ENCODE measurements at places on chromosomes 6 and 20.

DNA sequence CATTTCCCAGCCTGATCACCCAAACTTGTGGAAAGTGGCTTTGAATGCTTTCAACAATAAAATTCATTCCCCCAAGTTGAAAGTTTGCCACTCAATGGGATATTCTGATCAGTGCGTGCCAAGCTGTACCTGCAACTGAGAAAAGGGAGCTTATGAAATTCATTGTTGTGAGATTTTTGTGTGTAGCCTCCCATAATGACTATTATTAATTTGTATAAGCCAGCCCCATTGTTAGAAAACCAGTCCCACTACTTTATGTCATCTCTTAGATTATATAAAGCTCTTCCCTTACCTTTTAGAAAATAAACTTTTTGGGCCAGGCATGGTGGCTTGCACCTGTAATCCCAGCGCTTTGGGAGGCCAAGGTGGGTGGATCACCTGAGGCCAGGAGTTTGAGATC is 15.9 kb downstream of the IL20RA start:
- no peak for DNase-seq

- DNase-seq, result no peak
Measured at GRCh38 chr6:44668391-44668930, 281.0 kb downstream of the CDC5L start.

DNA sequence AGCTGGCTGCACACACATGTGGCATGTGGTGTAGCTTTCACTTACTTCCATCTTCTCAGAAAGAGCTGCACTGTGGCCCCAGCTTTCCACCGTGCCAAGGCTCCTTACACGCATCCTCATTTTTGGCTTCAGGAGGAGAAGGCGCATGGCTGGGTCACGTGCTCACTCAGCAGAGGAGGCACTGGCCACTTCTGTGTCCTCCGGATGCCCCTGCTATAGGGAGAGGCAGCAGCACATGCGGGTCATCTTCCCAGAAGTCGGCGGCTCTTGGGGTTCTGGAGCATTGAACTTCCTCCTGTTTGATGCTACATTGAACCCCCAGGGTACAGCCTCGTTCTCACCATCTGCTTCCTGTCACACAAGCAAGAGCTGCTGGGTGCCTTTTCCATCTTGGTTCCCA is 111.3 kb downstream of the FAM120B start:
- DNase-seq, result no peak

DNA sequence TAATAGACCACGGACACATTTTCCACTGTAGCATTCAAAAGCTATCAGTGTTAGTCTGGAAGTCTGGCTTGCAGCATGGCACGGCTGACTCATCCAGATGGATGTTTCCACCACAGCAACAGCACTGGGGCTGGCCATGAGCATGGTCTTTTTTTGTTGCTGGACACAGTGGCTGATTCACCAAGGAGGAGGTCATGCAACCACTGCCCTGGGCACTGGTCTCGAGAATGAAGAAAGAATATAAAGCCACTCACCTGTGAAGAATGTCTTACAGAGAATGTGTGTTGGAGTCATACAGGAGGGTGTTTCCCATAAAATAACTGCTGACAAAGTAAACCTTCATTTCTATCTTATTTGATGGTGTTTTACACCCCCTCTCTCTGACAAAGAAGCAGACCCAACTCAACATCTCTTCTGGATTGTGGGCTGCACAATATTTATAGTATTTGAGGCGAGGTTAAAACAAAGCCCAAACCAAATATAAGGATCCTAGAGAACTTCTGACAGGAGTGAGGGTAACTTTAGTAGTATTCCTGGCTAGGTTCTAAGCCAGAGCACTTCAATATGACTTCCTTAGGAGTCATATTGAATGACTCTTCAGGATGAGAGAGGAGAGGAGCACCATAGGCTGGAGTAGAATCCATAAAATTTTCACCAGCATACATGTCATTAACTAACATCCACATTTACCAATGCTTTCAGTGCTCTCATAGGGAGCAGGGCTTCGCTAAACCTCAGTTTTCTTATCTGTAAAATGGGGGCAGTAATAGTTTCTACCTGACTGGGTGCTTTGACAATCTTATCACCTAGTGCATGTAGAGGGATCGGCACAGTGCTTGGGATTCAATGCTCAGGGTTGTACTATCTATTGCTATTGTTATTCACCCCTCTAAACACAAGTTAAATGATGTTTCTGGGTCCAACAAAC is 121.4 kb downstream of the KIF13A start:
- DNase-seq, result no peak

- DNase-seq, result no peak
Measured at GRCh38 chr20:51570739-51571459, 28.4 kb upstream of the NFATC2 start.

GRCh38 chr6:43758617-43759050 is 11.4 kb upstream of the VEGFA start:
- DNase-seq, result no peak

GRCh38 chr20:63011798-63012197 is 5.0 kb upstream of the BHLHE23 start:
- no peak for DNase-seq

GRCh38 chr20:61556673-61557072 is 304.6 kb downstream of the CDH4 start:
- no peak for DNase-seq

- DNase-seq, result no peak
Measured at GRCh38 chr20:46400253-46400652, 6.2 kb downstream of the ELMO2 start.

DNA sequence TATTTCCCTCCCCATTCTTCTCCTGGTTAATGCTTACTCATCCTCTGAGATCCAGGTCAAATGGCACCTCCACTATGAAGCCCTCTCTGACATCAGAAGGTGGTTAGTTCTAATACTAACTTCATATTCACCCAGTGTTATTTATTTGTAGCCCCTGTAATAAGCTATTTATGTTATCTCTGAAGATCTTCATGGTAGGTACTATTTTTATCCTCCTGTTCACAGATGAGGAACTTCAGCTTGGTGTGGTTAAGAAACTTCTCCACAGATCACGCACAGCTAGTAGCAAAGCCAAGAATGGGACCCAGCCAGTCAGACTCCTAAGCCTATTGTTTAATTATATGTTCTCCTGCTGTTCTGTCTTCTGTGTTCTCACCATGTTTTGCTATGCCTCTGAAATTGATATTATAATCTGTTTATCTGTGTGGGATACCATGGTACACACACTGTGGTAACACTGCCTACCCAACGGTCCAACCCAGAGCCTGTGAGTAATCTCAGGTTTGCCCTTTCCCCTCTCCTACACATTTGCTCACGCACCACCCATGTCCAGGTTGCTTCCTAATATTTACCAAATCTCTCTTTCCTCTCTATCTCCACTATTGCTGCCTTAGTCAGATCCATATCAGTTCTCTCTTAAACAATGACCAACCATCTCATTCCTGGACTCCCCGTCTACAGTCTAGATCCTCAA is 98.4 kb downstream of the IPCEF1 start:
- DNase-seq, result no peak

DNA sequence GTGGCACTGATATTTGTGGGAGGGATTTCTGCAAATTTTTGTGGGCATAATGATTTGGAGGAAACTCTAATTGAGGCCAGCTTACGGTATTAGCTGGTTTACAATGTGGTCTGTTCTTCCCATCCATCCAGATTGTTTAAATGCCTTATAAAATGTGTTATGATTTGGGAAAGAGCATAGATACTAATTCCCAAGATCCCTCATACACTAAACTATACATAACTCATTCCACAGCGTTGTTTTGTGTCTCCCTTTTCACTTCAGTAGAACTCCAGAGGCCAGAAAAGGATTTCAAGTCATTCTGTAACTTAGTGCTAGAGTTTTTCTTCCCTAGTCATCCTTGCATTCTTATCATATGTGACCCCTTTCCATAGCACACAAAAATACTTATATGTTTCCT is 292.6 kb upstream of the NT5E start:
- no peak for DNase-seq
